ENCODE measurements at places on chromosomes 16 and 17.

DNA sequence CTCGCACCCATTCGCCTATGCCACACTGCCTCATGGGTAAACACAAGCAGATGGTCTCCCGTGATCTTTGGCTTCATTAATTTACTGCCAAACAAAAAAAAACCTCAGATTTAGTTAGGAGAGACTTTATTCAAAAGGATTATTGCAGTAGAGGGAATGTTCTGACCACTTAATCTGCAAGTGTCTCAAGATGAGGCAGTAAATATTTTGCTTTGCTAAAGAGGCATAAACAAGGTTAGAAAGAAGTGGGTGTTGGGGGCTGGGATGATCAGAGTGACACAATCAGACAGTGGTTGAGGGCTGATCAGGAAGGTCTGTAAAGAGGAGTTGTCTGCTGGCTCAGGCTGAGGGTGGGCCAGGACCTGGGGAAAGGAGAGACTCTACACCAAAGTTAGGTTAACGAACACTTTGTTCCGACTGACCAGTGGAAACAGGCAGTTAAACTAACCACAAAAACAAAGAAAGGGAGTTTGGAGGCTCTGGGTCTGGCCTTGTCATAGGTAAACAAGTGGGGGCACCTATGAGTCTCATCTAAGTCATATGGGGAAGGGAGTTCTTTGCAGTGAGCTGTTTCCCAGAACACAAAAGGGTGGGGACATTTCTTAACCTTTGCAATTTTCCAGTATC is 28.5 kb downstream of the HSD17B2 start:
- DNase-seq, result no peak

DNA sequence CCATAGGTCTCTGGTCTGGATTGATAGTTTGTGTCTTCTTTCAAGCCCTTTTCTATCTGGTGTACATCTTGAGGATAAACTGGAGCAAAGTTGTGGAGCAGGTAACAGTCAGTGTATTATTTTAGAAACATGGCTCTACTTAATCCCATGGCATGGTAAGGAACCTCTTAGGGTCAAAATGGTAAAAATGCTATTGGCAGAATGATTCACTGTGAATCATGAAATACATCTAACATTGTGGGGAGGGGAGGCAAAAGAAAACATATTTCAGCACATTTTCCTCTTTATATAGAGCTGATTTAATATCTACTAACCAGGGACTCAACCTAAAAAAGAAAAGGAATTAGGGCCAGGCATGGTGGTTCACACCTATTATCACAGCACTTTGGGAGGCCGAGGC is 17.9 kb upstream of the ALDH3A2 start:
- no peak for DNase-seq

DNA sequence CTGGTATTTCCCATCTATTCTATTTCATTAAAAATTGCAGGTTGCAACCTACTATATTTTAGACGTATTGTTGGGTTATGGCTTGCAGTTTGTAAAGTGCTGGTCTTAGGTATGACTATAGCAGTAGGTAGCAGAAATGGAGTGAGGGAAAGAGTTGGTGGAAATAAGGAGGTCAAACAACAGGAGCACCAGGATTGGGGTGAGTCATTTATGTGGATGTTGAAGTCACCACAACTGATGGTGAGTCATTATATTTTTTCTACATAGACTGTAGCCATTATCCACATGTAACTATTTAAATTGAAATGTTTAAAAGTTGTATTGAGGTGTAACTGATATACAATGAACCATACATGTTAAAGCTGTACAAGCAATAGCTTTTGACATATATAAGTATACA is 25.0 kb upstream of the HS3ST3A1 start:
- no peak for DNase-seq

- DNase-seq, result no peak
Observed at GRCh38 chr16:75043175-75043895, 44.5 kb downstream of the ZNRF1 start.

- DNase-seq, result no peak
Observed at GRCh38 chr17:7174603-7175326, 4.4 kb downstream of the ASGR1 start.

- no peak for DNase-seq
Observed at GRCh38 chr17:60321336-60322055, 70.4 kb downstream of the USP32 start.

- DNase-seq, result no peak
Observed at GRCh38 chr16:87733190-87733589, 32.6 kb downstream of the KLHDC4 start.

GRCh38 chr17:57556320-57556719 is 188.8 kb downstream of the CCDC182 start:
- no peak for DNase-seq

DNA sequence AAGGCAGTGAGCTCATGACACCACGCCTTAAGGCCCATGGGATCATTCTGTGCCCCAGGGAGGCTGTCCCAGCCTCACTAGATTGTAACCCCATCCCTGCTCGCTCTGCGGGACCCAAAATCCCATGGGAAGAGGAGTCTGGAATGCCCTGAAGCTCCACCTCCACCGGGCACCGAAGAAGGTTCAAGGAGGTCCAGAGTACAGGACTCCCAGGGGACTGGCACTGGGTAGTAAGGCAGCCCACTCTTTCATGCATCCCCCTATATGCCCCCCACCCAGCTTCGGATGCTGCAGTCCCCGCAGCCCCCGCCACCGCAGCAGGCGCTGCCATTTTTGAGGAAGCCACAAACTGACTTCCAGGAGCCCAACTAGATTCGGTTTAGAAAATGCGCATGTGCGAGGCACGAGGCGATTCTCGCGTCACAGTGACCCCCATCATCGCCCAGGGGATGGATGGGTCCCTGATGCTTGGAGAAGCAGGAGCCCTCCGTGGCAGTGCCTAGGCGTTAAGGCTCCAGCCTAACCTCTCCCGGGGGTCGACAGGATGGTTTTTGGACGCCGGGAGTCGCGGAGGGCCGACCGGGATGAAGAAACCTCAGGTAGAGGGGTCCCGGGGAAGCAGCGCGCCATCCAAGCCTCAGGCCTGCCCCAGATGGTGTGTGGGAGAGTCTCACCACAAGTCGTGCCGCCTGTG is 1681.0 kb downstream of the TP53TG3F start:
- DNase-seq, result no peak

DNA sequence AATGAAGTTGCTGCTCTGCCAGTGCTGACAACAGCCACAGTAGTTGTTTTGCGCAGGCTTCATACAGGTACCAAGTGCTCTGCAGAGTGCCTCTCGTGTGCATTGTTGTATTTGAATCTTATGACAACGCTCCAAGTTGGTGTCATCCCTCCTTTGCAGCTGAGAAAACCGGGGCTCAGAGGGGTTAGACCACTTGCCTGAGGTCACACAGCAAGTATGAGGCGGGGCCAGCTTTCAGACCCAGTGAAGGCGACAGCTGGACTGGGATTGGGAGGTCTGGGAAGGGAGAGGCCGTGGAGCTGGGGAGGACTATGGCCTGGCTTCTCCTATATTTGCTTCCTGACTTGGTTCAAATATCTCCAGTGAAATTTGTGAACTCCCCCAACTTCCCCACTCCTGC is 33.2 kb downstream of the WNT9B start:
- DNase-seq, result no peak

- no peak for DNase-seq
Observed at GRCh38 chr16:23256440-23256839, 45.7 kb upstream of the SCNN1B start.

- no peak for DNase-seq
Observed at GRCh38 chr17:51748749-51749604, 409.5 kb downstream of the CA10 start.

Measured in right forelimb (tissue), 1 donor.